ENCODE measurements at places on chromosomes 2 and 18.

DNA sequence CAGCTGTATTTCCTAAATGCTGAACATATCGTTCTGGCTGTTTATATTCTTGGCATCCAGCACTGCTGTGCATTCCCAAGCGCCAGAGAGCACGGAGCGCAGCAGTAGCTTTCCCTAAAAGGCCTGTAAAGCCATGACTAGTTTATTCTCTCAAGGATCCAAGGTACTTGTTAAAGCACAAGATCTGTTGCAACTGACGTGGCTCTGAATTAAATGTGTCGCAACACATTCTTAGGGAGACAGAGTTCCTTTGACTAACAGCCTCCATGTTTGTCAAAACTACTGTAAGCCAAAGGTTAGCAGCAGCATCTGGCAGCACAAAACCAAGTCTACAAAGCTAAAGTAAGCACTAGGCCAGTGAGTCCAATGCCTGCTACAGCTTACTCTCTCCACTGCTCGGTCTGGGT, 188.6 kb upstream of the FN1 start:
- DNase-seq = no peak

- DNase-seq = no peak
Observed at GRCh38 chr18:46768166-46768921, 11.5 kb upstream of the ST8SIA5 start.

DNA sequence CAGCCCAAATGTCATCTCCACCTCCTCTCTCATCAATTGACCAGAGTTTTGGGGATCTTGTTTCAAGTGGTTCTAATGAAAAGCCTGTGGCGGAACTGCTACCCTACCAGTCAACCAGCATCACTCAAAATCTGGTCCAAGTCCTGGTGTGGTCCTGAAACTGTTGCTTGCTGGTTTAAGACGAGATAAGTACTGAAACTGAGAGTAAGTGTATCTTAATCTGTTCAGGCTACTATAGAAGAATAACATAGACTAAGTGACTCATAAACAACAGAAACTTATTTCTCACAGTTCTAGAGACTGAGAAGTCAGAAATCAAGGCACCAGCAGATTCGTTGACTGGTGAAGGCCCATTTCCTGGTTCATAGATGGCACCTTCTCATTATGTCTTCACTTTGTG, 879 bp upstream of the GALNT5 start:
- DNase-seq = no peak

DNA sequence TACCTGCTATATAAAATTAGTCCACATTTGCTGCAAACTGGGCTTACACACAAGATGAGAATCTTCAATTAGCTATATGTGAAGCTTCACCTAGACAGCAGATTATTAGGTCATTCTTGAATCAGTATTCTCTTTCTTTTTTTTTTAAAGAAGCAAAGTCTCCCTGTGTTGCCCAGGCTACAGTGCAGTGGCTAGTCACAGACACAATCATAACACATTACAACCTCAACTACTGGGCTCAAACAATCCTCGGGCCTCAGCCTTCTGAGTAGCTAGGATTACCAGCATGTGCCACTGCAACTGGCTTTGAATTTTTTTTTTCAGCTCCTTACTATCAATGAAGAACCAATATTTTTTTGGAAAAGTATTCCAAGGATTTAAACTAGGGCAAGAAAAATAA, 30.5 kb downstream of the OLA1 start:
- DNase-seq = no peak
